ENCODE measurements at places on chromosomes 11 and 22. TPM values are rescaled to one million over a fixed set of nuclear protein-coding genes. Genes with fewer than 3 reads are reported as not detected.

The LSP1 gene
- polyA plus RNA-seq = 342 TPM

The MPPED2 gene
- polyA plus RNA-seq = 2.5 TPM

DNA sequence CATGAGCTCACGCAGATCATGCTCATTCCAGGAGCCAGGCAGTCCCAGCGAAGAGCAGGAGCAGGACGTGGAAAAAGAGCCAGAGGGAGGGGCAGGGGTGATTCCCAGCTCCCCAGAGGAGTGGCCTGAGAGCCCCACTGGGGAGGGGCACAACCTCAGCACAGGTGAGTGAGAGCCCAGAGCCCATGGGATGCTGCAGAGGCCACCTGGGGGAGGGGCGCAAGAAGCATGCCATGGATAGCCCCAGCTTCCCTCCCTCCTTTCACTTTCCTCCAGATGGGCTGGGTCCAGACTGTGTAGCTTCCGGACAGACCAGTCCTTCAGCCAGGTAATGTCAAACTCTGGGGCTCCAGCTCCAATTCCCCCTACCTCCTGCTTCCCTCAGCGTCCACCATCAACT lies 6.2 kb downstream of the SMTNL1 start:
- H3K4me3 ChIP-seq = no peak overlapping the region
- H3K36me3 ChIP-seq = no peaks in the 10 kb centered on the region
- no peaks in the 10 kb centered on the region for H3K27me3 ChIP-seq
- H3K4me1 ChIP-seq = peaks cover 17% of the 10 kb centered on the region
- no peak for DNase-seq
- no peak overlapping the region for H3K27ac ChIP-seq

The B3GAT1 gene
- not detected for polyA plus RNA-seq

The GALNT18 gene
- polyA plus RNA-seq = not detected

GRCh38 chr11:3052567-3052966 lies 4.7 kb downstream of the CARS1 start:
- no peak overlapping the region for H3K27ac ChIP-seq
- no peaks in the 10 kb centered on the region for H3K36me3 ChIP-seq
- H3K27me3 ChIP-seq = no peaks in the 10 kb centered on the region
- H3K4me1 ChIP-seq = peaks cover 63% of the 10 kb centered on the region
- DNase-seq = no peak

DNA sequence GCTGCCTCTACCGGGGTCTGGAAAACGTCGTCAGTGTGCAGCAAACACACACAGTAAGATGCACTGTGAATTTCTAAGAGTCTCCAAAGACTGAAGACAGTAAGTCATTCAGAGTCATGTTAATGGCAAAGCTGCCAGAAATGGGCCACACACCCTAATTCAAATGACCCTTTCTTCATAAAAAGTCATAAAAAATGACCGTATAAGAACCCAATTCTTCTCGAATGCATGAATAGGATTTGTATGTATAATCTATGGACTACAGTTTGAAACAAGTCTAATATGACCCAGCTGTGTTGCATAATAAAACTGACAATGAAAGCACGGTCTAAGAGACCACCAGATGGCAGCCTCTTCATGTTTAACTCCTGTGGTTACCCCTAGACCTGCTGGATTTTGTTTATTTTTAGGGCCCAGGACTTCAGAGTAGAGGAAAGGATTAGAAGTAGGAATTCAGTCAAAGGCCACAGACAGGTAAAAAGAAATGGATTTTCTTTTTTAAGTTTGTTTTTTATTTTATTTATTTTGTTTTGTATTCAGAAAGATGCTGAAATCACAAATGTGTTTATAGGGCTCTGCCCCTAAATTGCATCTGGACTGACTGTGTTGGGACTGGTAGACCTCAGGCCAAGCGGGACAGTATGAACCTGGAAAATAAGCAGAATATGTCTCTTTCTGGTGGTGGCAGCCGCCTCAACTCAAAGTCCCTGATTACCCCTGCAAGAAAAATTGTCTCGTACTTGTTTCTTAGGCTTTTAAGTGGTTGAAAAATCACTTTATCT lies 32.1 kb upstream of the SLC5A12 start:
- H3K36me3 ChIP-seq = no peaks in the 10 kb centered on the region
- no peak overlapping the region for H3K27ac ChIP-seq
- no peaks in the 10 kb centered on the region for H3K27me3 ChIP-seq
- no peak for DNase-seq
- no peak overlapping the region for H3K4me3 ChIP-seq
- no peaks in the 10 kb centered on the region for H3K4me1 ChIP-seq

DNA sequence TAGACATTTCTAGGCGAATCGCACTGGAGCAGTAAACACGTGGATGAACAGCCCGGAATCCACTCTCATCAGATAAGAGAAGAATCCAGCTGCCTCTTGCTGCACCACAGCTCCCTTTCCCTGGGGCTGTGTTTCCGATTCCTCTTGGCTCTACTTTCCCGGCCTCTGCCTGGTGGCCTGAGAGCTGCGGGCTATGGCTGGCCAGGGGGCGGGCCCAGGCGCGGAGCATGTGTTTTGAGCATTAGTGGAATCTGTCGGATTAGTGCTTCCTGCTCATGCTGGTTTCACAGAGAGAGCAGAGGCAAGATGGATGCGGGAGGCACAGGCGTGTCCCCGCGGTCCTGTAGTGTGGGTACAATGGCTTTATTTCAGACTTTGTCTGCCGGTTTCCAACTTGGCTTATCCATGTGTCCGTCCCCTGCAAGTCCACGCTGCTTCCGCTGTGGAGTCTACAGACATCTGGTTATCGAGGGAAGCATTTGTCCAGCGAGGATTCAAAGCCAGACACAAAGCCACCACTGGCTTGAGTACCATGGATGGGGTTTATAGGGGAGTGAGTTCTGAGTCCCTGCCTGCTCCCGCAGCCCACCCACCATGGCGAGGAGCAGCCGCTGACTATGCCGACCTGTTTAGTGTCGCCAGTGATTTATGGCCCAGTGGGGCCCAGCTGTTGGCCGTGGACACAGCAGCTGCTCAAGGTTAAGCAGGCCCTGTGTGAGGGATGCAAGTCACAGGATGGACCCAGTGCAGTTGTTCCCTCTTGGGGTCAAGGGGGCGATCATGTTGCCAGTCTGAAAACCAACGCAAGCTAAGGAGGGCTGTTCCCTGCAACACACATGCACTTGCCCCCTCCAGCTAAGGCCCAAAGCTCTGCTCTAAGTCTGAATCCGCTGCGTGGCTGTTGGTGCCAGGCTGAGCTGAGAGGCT lies 43.3 kb upstream of the EP300 start:
- no peak overlapping the region for H3K27ac ChIP-seq
- H3K4me3 ChIP-seq = no peak overlapping the region
- H3K27me3 ChIP-seq = no peaks in the 10 kb centered on the region
- peaks cover 7% of the 10 kb centered on the region for H3K4me1 ChIP-seq
- H3K36me3 ChIP-seq = no peaks in the 10 kb centered on the region

The CRYBB2 gene
- not detected for polyA plus RNA-seq

GRCh38 chr11:103633068-103633788 lies 403.2 kb upstream of the DDI1 start:
- H3K27me3 ChIP-seq = peaks cover 8% of the 10 kb centered on the region
- H3K27ac ChIP-seq = no peak overlapping the region
- no peaks in the 10 kb centered on the region for H3K36me3 ChIP-seq
- no peak overlapping the region for H3K4me3 ChIP-seq
- no peaks in the 10 kb centered on the region for H3K4me1 ChIP-seq

DNA sequence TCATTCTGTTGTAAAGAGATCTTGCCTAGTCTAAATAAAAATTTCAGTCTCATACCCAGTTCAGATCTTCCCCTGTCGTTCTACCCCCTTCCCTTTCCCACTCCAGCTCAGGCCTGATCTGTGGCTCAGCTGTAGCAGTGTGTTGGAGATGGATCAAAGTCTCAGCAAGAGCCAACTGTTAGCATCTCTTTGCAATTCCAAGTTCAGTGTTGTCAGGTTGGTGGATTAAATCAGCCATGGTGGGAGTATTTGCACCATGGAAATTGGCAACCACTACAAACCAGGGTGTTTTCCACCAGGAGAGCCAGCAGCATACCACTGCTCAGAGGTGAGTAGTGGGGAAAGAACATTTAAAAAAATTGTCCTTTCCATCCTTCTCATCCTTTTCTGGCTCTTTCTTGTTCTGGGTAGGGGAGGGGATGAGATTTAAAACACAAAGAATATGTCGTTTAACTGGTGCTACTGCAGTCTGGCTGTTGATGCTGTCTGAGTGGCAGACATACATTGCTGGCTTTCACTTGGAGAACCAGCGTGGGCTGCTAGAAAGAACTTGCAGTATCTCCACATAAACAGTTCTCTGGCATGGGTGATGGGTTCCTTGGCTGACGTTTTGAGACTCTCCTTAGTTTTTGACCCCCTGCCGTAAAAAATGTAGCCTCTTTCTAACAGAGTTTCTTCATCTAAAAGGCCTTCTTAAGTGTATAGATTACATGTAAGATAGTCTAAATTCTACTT lies 514.1 kb downstream of the RAB38 start:
- no peak for DNase-seq
- H3K4me1 ChIP-seq = peaks cover 8% of the 10 kb centered on the region
- no peaks in the 10 kb centered on the region for H3K36me3 ChIP-seq
- no peak overlapping the region for H3K27ac ChIP-seq
- H3K27me3 ChIP-seq = no peaks in the 10 kb centered on the region
- no peak overlapping the region for H3K4me3 ChIP-seq

- H3K36me3 ChIP-seq = peaks cover 30% of the 10 kb centered on the region
- H3K4me3 ChIP-seq = peak overlapping the region; percentile 58
- no peak for DNase-seq
- H3K27ac ChIP-seq = peak overlapping the region; percentile 92
- no peaks in the 10 kb centered on the region for H3K27me3 ChIP-seq
- peaks cover 44% of the 10 kb centered on the region for H3K4me1 ChIP-seq
These were observed 111.0 kb upstream of the APOA1 start for GRCh38 chr11:116948391-116948790.

DNA sequence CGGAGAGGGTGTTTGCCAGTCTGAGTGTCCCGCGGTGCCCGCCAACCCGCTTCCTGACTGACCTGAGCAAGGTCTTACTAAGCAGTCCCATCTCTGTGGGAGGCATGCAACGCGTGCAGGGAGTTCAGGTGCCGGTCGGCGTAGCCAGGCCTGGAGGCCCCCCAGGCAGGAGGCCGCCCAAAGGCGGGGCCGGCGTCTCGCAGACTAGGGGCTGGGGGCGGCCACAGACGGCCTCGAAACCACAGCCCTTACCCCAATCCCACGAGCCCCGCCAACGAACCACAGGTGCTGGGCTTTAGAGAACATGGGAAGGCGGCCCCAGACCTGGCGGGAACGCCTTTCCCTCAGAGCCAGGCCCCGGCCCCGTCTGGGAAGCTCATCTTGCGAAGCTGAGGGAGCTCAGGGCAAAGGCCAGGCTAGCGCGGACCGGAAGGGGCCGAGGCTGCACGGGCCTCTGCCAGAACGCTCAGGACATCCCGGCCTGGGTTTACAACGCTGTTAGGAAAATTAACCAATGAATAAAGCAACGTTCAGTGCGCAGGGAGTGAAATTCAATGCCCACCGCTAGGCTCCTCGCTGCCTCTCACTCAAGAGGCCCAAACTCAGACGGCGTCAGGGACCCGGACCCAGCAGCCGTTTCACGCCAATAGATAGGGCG lies 2.1 kb upstream of the MTFP1 start:
- H3K27ac ChIP-seq = peak overlapping the region; percentile 99
- H3K36me3 ChIP-seq = no peaks in the 10 kb centered on the region
- no peak for DNase-seq
- H3K27me3 ChIP-seq = no peaks in the 10 kb centered on the region
- H3K4me3 ChIP-seq = peak overlapping the region; percentile 93

The KCNJ11 gene
- not detected for polyA plus RNA-seq

DNA sequence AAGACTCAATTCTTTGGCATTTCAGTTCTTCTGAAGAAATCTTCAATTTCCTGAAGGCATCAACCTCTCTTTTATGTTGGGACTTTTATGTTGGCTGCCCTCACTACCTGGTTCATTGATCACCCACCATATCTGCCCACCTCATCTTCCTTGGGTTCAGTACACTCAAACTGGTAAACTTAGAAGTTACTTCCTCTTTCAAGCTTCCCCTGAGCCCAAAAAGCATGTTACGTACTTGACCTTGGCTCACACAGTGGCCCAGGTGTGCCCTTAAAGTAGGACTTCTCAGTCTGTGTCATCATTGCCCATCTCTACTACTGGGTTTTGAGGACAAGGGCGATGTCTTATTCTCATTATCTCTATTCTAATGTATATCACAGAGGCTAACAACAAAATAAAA lies 86.1 kb downstream of the GRIA4 start:
- H3K4me3 ChIP-seq = no peak overlapping the region
- peaks cover 5% of the 10 kb centered on the region for H3K4me1 ChIP-seq
- H3K36me3 ChIP-seq = no peaks in the 10 kb centered on the region
- no peak for DNase-seq
- H3K27me3 ChIP-seq = no peaks in the 10 kb centered on the region

The ZNF214 gene
- polyA plus RNA-seq = not detected

The MRE11 gene
- polyA plus RNA-seq = 19.5 TPM

The ZBTB16 gene
- polyA plus RNA-seq = 124 TPM

- no peaks in the 10 kb centered on the region for H3K4me1 ChIP-seq
- H3K27ac ChIP-seq = no peak overlapping the region
- DNase-seq = no peak
- H3K27me3 ChIP-seq = no peaks in the 10 kb centered on the region
- H3K4me3 ChIP-seq = no peak overlapping the region
These were observed 12.9 kb upstream of the HBE1 start for GRCh38 chr11:5282628-5283027.

The PARVB gene
- polyA plus RNA-seq = 21.0 TPM

DNA sequence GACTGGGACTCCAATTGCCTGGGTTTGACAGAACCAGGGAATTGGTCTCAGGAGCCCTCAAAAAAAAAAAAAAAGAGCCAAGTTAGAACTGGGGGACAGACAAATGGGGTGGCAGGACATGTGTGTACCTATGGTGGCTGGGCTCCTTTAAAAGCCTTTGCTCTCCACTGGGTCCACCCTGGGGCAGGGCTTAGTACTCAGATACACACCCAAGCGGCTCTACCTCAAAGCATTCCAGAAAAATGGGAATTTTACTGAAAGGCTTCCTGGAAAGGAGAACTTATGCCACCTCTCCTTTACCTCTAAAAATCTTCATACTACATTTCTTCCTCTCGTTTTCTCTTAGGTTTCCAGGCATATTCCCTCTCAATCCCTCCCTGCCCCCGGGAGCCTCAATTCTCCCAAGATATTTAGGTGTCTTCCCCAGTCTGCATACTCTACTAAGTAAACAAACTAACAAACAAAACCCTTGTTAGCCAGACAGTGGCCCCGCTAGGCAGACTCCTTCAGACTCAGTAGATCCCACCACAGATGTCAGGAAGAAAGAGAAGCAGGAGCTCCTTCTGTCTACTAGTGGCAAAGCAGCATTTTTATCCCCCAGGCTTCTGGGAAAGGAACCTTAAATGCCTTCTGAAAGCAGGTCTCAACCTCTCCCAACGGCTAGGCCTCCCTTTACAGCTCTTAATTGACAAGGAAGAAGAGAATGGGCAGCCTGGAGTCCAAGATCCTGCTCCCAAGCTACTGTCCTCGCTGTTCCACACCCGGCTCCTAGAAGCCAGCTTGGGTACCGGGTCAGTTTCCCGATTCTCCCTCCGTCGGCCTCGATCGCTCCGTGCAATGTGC lies 653 bp downstream of the PCSK7 start:
- peak overlapping the region; percentile 99 for H3K27ac ChIP-seq
- no peak for DNase-seq
- H3K27me3 ChIP-seq = no peaks in the 10 kb centered on the region
- H3K4me1 ChIP-seq = peaks cover 35% of the 10 kb centered on the region
- peaks cover 10% of the 10 kb centered on the region for H3K36me3 ChIP-seq
- peak overlapping the region; percentile 97 for H3K4me3 ChIP-seq
